ENCODE measurements at places on chromosomes 2 and 18. TPM values are rescaled to one million over a fixed set of nuclear protein-coding genes. Genes with fewer than 3 reads are reported as not detected.

Gene TRIM54
- total RNA-seq, result not detected

Gene COLEC12
- total RNA-seq, result 16.8 TPM

Gene ALPP
- not detected for total RNA-seq

Gene GALR1
- total RNA-seq, result 7.8 TPM

Gene GAL3ST2
- 0.69 TPM for total RNA-seq

Gene FSHR
- 0.46 TPM for total RNA-seq

Gene SPEG
- 18.2 TPM for total RNA-seq

Measured in diencephalon (tissue), 1 donor.